ENCODE measurements at places on chromosomes 3 and 15.

DNA sequence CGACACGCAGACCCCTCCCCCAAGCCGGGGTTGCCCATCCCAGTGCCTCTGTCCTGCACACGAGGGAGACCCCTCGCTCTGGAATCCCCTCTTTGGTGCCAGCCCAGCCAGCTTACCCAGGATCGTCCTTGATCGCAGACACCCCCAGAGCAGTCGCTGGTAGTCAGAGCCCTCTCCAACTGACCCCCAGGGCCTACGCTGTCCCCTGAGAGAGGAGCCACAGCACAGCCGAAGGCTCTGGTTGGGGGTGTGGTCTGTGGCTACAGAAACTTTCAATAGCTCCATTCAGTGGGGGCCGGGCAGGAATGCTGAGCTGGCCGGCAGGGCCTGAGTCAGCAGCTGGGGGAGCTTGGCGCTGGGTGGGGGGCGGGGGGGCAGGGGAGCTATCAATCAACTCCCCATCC is at the start of gene LCTL:
LCTL (minus strand) TSS at position 258 of the 404 bp plus-strand sequence. CDS start 633 bp downstream, outside the sequence.
- peak; percentile 17 for DNase-seq

DNA sequence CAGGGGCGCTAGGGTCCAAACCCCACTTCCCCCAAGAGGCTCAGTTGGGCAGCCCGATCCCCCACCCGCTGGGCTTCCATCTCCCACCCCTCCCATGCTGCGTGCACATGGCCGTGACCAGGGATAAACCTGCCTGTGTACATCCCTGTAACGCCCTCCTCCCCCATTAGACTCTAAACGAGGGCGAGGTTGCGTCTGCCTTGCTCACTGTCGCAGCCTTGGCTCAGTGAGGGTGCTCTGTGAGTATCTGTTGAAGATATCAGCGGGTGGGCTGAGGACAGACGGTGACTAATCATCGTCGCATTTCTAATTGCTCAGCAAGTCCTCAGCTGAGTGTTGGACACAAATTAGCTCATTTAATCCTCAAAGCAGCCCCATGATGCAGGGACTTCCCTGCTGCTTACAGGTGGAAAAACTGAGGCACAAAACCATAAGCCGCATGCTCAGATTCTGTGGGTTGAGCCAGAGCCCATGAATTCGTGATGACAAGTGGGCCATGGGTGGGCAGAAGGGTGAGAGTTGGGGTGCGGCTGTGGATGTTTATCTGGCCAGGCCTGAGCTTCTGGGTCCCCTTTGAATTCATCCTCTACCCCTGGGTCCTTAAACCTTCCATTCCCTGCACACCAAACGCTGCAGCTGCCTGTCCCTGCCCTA is 26.0 kb downstream of the FBLN2 start:
- no peak for DNase-seq

- DNase-seq = no peak
Observed at GRCh38 chr3:155704061-155704460, 40.8 kb downstream of the PLCH1 start.

DNA sequence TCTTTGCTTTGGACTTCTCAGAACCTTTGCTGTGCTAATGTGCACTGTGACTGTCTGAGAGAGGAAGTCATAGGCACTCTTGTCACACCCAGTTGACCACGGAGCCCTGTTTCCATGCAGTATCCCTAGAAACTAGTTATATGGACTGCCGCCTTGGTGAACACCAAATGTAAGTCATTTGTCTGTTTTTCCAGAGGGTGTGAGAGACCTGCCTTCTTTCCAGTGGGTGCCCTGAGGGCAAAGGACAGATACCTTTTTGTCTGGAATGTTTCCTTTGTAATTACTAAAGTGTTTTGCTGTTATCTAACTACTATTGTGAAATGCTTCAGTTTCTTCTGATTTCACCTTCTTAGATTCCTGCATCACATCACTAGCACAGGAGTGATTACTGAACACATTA is 91.8 kb downstream of the LARS2 start:
- DNase-seq = no peak

DNA sequence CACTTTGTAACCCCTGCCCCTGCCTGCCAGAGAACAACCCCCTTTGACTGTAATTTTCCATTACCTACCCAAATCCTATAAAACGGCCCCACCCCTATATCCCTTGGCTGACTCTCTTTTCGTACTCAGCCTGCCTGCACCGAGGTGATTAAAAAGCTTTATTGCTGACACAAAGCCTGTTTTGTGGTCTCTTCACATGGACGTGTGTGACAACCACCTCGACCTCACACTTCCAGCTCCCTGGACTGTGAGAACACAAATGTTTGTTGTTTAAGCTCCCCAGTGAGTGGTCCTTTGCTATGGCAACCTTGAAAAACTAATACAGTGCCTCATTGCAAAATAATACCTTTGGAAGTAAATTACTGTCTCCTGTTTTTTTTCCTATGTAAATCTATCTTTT is 299.2 kb upstream of the POU1F1 start:
- DNase-seq = no peak

- no peak for DNase-seq
Observed at GRCh38 chr15:67157521-67158252, 92.3 kb downstream of the SMAD3 start.

GRCh38 chr3:185658504-185658912 is 72.4 kb downstream of the SENP2 start:
- peak; percentile 99 for DNase-seq

- DNase-seq = no peak
Observed at GRCh38 chr15:32834156-32834555, 116.4 kb downstream of the GREM1 start.
